ENCODE measurements at places on chromosomes 4 and X. TPM values are rescaled to one million over a fixed set of nuclear protein-coding genes. Genes with fewer than 3 reads are reported as not detected.
A peak's percentile ranks its signal among the peaks of the same experiment; 100 is the strongest.

GRCh38 chrX:19823031-19823430 is 64.4 kb downstream of the SH3KBP1 start:
- no peak for DNase-seq

- DNase-seq, result no peak
These were observed 139.2 kb downstream of the TMEM164 start for GRCh38 chrX:110142096-110142495.

DNA sequence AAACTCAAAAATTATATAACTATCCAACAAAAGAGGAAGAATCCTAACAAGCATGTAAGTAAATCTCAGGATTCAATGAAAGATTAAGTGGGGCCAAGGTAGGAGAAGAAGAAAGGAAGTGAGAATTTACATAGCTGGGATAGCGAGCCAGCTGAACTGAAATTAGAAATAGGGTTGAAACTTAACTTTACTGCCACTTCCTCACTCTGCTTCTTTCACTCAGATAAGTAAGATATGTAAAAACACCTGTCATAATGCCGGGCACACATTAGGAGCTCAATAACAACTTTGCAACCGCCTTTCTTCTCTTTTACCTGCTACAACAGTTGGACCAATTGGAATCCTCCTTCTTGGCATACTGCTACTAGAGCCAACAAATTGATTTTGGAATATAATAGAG is 129.4 kb downstream of the CNKSR2 start:
- DNase-seq, result no peak

DNA sequence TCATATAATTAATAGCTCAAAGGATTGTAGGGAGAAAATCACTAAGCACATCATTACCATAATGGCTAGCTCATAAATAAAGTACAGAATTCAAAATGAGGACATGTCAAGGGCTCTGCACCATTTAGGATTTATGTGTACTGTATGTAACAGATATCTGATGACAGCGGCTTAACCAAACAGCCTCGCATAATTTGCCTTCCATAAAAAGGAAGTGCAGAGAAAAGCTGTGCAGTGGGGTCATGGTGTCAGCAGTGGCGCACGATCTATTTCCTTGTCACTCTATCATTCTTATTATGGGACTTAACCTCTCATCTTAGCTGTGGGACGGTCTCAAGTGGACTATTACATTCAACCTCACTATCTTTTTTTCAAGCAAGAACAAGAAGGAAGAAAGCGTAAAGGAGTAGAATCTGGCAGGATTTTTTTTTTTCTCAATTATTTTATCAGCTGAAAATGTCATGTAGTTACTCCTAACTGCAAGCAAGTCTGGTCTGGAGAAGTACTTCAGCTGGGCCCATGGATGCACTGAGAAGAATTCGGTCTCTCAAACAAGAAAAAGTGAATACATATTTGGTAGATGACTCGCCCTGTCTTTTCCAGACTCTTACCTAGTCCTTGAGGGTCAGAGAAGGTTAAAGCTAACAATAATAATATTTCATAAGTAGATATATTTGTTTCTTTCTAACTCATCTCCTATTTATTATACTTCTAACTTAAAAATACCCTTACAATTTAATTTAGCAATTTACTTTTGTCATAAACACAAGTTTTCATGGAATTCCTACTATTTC is 94.6 kb downstream of the COX18 start:
- DNase-seq, result no peak

GRCh38 chrX:107848591-107848990 is 22.9 kb downstream of the MID2 start:
- DNase-seq, result no peak

DNA sequence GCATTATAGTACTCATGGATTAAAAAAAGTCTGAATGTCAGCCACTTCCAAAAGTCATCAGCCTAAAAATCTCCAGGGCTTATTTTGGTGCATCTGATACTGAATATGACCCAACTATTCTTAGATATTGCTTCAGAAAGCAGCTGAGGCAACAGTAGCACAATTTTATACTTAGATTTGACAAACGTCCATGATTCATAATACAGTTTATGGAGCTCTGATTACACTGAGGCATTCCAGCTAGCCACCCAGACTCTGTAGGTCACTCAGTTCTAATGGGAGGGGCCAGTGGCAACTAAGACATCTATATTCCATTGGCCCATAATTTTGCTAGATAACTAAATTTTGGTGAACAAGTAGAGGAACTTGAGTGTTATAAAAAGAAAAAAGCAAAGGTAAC is 10.3 kb downstream of the SPATA4 start:
- DNase-seq, result no peak

DNA sequence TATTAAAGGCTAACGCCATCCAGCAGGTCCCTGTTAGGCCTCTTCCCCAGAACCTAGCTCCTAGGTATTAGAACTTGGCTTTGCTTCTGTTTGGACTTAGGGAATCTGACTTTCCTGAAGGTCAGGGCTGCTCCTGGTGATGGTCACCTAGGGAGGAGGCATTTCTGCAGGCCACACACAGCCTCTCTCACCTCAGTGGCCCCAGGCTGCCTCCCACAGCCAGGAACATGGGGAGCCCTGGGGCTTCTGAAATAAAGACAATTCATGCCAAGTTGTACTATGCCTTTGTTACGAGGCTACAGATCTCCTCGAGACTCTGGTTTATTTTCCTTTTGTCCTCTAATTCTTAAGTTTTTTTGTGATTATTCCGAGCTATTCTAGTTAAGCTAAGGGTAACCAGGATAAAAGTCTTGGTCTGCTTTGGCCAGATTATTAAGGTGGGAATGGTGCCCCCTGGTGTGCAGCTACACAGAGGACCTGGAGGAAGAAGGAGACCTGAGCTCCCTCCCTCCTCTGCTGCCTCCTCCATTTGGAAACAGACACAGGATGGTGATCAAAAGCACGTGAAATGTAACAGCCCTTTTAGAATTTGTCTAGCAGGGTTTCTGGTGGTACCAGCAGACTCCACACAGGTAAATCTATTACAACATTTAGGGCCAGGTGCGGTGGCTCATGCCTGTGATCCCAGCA is 131.0 kb downstream of the DCLK2 start:
- DNase-seq, result peak; percentile 73

- no peak for DNase-seq
These were observed 102.5 kb downstream of the PTTG2 start for GRCh38 chr4:38062776-38063097.

TECRL gene
- total RNA-seq, result 1,198 TPM

GCNA gene
- 2.6 TPM for total RNA-seq

FGD1 gene
- total RNA-seq, result 5.7 TPM

ARR3 gene
- total RNA-seq, result not detected

SPANXN3 gene
- not detected for total RNA-seq

NEUROG2 gene
- not detected for total RNA-seq

KIF4A gene
- total RNA-seq, result not detected

SLC2A9 gene
- total RNA-seq, result 10.9 TPM
